ENCODE measurements at places on chromosomes 2 and 18.

DNA sequence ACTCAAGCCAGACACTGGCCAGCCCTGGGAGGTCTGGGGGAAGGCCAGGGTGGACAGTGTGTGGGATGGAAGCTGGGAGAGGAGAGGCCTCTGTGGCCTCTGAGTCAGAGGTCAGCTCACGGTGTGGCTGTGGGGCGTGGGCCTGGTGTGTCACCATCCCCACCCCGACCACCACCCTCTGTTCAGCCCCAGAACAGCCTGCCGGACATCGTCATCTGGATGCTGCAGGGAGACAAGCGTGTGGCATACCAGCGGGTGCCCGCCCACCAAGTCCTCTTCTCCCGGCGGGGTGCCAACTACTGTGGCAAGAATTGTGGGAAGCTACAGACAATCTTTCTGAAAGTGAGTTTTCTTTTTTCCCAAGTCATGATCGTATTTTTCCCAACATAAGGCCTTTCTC lies 110.5 kb downstream of the DYSF start:
- DNase-seq = no peak

DNA sequence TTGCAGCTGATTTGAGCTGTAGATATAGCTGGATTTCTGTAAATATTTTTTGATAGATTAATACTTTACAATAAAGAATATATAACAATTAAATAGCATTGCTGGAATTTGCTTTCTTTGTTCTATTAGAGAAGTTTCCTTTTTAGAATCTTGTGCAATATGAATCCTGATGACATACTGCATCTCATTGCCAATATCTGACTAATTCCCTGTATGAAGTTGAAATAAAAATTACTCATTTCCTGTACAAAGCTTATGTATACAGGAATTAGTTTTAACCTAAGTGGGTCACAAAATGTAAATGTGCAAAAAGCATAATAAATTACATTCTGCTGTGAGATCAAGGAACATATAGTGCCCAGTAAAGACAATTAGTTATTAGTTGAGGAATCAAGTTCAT lies 72.8 kb upstream of the TMEFF2 start:
- no peak for DNase-seq

- DNase-seq = no peak
Measured at GRCh38 chr18:78962098-78962497, 17.5 kb upstream of the SALL3 start.

DNA sequence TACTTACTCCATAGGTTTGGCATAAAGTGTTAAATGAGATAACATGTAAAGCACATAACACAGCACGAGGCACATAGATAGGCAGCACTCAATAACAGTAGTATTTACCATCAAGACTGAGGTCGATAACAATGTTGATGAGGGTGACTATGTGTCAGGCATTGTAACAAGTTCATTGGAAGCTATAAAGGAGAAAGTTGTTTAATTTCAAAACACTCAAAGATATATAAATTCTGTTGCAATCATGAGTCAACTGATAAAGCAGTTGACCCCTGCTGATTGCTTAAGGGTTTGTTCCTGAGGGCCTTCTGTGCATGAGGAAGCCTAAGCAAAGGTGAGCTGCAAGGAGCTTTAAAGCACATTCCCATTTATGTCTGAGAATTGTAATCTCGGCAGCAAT lies 760.5 kb downstream of the SATB2 start:
- DNase-seq = no peak

DNA sequence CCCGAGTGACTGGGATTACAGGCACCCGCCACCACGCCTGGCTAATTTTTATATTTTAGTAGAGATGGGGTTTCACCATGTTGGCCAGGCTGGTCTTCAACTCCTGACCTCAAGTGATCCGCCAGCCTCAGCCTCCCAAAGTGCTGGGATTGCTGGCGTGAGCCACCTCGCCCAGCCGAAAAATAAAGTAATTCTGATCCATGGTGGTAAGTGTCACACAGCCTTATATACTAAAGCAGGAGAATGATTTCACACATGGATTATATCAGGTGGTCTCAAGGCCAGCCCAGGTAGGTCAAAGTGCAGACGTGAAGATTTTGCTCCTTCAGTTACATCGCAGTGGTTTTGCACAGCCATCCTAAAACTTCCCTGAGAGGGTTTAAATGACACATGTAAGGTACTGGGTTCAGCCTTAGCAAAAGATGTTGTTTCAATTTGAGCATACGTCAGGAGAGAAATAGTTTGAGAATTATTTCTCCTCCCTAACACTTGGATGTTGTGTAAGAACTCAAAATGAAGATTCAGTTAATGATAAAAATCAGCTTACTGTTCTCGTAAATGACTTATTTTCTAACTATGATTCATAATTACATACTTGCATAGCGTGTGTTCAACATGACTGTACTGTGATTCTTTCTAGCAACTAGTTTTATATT lies 93.0 kb upstream of the SLC39A10 start:
- DNase-seq = no peak

DNA sequence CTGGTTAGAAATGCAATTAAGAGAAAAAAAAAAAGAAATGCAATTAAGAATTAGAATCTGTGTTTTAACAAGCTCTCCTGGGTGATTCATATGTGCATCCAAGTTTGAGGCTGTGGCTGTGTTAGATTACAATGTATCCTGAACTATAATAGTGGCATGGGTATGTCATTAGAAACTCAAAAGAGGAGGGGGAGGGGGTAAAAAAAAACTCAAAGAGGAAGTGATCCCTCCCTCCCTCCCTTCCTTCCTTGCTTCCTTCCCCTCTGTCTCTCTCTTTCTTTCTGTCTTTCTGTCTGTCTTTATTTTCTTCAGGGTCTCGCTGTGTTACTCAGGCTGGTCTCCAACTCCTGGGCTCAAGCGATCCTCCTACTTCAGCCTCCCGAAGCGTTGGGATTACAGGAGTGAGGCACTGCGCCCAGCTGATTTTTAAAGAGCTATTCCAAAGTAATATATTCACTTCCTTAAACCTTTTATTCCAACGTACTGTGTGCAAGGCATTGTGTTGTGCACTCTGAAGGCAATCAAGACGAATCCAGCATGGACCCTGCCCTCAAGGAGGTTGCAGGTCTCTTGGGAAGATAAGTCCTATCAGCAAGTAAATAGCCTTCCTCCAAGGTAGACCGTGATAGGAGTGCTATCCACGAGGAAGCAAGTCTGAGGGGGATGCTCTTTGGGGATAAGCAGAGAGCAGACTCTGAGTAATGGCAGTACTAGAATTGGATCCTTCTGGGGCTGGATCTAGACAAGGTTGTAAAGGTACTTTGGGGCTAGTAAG lies 35.9 kb upstream of the MCFD2 start:
- DNase-seq = no peak

DNA sequence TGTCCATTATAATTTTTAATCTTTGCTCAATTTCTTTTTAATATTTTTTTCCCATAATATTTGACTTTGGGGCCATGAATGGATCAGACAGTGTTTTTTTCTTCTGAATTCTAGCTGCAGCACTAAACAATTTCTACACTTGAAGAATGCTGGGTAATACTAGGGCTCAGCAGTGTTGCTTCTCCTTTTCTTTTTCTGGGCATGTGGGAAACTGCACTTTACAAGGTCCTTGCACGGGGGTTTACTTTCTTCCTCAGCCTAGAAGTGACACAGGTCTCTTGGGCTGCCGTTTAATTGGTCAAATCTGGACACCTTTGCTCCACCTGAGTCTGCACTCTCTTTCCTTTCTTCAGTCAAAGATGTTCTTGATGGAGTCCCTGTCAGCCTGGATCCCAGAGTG lies 135.4 kb upstream of the APCDD1 start:
- DNase-seq = no peak

DNA sequence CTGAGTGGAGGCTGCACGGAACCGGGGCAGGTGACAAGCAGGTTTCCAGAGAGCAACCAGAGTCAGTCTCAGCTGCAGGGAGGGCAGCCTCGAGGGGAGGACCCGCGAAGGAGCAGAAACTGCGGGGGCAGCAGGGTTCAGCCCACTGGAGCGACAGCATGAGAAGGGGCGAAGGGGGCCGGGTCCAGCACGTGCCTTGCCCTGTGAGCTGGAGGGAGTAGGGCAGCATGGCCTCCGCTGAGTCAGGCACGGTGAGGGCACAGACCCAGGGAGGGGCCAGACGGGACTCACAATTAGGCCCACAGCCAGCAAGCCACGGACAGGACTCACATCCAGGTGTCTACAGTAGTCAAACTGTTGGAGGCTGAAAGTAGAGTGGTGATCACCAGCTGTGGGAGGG lies 22.7 kb upstream of the ATP9B start:
- DNase-seq = peak; percentile 49

- no peak for DNase-seq
Measured at GRCh38 chr2:30396436-30397232, 50.4 kb upstream of the LCLAT1 start.

GRCh38 chr2:88091943-88092342 lies 24.3 kb downstream of the SMYD1 start:
- DNase-seq = no peak

DNA sequence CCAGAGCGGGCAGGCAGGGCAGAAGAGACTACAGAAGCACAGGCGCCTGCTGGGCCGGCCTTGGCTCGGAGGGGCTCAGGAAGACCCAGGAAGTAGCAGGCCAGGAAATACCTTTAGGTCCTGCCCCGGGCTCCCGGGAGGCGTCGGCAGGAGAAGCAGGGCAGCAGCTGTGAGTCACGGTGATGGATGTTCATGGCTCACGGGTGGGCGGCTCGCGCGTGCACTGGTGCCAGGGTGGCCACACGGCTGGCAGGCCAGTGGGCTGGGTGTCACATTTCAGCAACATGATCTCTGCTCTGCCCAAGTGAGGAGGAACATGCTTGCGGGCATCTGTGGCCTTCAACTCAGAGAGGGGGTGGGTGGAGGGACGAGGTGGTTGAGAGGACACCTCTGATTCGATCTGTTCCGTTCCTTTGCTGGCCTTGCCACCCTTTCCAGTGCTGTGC lies 139.3 kb downstream of the KLHL29 start:
- no peak for DNase-seq

DNA sequence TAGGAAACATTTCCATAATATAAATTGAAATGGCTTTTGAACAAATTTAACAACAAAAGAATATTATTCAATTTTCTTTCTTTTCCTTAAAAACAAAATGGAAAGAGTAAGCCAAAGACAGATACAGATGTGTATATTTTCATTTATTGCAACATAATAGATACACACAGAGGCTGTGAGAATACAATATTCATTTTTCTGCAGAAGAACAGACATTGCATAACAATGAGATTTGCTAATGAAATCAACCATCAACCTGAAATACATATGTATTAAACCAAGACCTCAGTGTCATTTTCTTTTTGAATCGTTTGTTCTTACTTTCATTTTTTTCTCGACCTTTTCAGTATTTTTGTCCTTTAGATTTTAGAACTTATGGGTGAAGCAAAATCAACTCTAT lies 95.1 kb downstream of the BAZ2B start:
- no peak for DNase-seq

DNA sequence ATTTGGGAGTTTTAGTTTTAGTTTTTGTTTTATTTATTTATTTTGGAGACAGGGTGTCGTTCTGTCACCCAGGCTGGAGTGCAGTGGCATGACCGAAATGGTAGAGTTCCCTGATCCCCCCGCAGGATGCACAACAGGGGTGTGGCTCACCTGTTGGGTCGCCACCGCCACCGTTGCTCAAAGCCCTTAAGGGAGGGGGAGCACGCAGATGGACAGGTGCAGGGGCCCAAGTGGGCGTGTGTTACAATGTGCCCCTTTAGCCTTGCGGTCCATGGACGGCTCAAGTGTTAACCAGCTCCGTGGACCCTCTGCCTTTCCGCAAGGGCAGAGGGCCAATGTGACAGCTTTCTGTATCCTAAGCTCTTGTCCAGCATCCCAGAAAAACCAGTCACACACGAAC lies 61.4 kb upstream of the REL start:
- no peak for DNase-seq

DNA sequence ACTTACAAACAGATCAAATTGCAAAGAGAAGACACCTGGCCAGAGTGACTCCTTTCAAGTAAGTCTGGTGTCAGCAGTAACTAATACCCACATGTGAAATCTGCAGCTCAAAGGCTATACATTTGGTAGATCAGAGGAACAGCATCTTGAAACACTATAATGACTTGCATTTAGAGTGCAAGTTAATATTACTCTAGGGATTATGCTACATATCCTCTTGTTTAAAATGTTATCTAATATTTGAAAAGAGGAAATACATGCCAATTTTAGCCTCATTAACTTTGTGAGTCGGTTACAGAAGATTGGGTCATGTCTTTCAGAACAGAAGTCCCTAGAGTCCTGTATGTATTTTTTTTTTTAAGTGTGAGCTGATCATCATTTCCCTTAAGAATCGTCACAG lies 15.2 kb downstream of the LANCL1 start:
- peak; percentile 64 for DNase-seq

- DNase-seq = no peak
Measured at GRCh38 chr2:238382381-238382781, 44.3 kb upstream of the ASB1 start.

DNA sequence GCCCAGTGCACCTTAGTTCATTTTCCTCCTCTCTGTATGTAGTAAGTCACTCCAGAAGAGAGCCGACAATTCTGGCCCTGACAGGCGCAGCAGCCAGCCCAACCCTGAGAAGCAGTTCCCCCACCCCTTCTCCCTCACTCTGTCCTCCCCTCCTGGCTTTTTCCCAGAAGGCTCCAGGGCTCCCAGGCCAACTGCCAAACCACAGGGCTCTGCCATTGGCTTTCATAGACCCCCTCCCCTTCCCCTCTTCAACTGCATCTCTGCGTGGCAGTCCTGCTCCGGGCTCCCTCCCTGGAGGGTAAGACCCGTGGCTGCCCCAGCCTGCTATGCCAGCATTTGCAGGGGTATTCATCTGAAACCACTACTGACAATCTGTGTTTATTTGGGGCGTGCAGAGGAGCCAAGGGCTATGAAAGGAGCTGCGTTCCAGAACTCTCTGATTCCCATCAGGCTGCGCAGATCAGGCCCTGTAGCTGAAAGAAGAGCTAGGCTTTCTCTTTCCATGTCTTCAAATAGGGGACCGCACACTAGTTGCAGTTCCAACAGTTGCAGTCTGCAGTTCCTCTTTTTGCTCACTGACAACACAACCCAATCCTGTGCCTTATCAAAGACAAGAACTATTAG lies 388.6 kb upstream of the TNP1 start:
- peak; percentile 69 for DNase-seq

DNA sequence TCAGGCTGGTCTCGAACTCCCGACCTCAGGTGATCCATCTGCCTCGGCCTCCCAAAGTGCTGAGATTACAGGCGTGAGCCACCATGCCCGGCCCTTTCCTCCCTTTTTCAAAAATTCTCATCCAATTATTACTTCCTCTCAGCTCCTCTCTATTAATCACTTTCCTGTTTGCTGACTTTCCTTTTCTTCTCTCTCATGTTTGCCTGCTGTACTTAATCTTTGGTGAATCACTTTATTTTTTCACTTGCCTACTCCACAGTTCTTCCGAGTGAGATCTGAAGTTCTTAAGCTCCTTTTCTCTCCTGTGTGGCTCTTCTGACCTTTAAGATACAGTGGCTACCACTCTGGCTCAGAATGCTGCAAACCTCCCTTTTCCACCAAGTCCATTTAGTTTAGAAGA lies 126.3 kb upstream of the SERTAD2 start:
- no peak for DNase-seq

Data from NCI-H1105 treated with DMSO at 0.1 percent for 48 hours (cell line).